ENCODE measurements at places on chromosomes 6 and 20.
A peak's percentile ranks its signal among the peaks of the same experiment; 100 is the strongest.

- DNase-seq, result no peak
Measured at GRCh38 chr6:53014063-53014462, 19.0 kb upstream of the GSTA4 start.

GRCh38 chr6:107977283-107977682 lies 19.3 kb upstream of the SEC63 start:
- no peak for DNase-seq

GRCh38 chr6:22364306-22364705 lies 67.5 kb upstream of the PRL start:
- no peak for DNase-seq

DNA sequence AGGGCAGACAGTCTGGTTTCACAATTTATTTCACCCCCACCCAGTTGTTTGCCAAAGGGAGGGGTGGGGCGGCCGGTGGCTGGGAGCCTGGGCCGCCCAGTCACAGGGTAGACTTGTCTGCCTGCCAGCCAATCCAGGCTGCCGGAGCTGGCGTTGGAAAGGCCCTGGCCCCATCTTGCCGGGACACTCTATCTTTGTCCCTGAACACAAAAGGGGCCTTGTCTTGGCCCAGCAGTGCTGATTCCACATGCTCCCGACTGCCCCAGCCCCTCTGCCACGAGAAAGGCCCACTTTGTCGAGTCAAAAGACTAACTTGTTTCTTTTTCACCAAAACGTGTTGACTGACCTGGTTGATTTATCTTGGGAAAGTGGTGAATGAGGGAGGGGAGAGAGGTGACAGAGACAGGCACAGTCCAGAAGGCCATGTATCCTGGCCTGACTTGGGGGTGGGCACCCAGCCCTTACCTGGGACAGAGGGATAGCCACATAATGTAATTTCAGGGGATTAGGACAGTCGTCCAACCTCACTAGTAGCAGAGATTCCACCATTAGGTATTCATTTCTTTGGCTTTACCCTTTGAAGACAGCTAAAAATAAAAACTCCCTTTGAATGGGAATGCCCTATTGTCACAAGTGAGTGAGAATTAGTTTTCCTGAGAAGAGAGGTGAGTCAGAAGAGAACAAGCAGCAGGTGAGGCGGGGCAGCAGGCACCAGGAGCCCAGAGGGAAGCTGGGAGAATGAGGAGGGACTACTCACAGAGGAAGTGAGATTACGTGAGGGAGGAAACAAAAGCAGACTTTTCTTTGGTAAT lies 67.0 kb upstream of the SIRPA start:
- peak; percentile 13 for DNase-seq

- DNase-seq, result no peak
Measured at GRCh38 chr6:14578994-14579393, 461.4 kb downstream of the CD83 start.

Data from activated CD4-positive, alpha-beta T cell treated with anti-CD3 and anti-CD28 coated beads for 48 hours (primary cell).